ENCODE measurements at places on chromosomes 11 and 22.

GRCh38 chr11:119316016-119316728, 758 bp downstream of the MCAM start:
- no peaks in the 10 kb centered on the region for H3K36me3 ChIP-seq
- H3K27me3 ChIP-seq = peaks cover 18% of the 10 kb centered on the region
- no peak overlapping the region for H3K27ac ChIP-seq

DNA sequence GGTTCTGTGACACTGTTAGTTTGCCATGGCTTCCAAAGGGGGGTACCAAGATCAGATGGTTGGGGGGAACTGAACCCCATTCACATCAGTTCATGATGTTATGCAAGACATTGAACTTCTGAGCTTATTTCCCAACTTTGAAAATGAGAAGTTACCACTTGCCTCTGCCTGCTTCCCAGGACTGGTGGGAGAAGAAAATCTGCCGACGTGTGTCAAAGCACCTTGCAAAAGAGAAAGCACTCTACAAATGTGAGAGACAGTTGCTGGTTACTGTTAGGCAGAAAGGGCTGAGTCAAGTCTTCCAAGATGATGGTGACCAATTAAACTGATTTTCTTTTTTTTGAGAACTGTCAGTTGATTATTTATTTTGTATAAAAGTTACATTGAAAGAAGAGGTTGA, 45.6 kb downstream of the SMCO4 start:
- H3K36me3 ChIP-seq = no peaks in the 10 kb centered on the region
- H3K27me3 ChIP-seq = no peaks in the 10 kb centered on the region
- DNase-seq = no peak
- no peak overlapping the region for H3K27ac ChIP-seq
- no peaks in the 10 kb centered on the region for H3K4me1 ChIP-seq

- no peaks in the 10 kb centered on the region for H3K4me1 ChIP-seq
- H3K36me3 ChIP-seq = no peaks in the 10 kb centered on the region
- H3K27me3 ChIP-seq = peaks cover 5% of the 10 kb centered on the region
- no peak overlapping the region for H3K4me3 ChIP-seq
- no peak overlapping the region for H3K27ac ChIP-seq
These were observed 185.3 kb upstream of the LARGE1 start for GRCh38 chr22:34105461-34106062.

DNA sequence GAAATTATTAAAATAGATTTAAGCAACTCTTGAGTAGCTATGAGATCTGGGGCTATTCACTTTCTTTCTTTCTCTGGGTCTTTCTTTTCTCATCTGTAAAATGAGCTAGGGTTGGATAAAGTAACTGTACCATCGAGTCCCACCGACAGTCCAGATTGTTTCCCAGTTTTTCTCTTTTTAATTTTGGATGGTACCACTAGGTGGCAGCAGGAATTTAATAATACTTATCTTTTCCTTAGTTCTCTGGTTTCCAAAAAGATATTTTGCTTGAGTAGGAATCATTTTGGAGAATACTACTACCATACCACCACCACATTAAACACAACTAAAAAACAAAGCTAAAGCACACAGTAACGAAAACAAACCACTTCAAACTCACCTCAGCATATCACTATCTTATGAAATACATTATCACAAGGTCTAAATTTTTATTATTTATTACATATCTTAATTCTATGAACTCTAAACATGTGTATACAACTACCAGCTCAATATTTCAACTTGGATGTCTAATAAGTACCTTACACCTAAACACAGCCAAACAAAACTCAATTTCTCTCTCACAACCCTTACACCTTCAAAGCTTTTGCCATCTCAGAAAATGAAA, 584.0 kb downstream of the KCNA4 start:
- H3K36me3 ChIP-seq = no peaks in the 10 kb centered on the region
- no peak for DNase-seq
- H3K27ac ChIP-seq = no peak overlapping the region
- H3K27me3 ChIP-seq = no peaks in the 10 kb centered on the region
- no peaks in the 10 kb centered on the region for H3K4me1 ChIP-seq
- no peak overlapping the region for H3K4me3 ChIP-seq

DNA sequence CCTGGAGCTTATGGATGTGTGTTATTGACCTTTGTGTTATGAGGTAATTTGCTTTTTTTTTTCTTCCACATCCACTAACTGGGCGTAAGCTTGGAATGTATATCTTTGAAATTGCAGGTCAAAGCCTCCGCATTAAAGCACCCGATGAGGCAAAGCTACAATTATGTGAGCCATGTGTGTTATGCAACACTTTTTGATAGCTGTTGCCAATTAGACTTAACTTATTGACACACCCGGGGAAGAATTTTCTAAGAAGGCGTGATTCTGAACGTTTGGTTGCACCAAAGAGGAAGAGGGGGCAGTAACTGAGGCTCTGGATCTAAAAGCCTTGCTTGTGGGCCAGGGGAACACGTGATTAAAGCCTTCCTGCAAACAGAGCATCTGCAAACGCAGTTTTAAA, 610 bp upstream of the TEX12 start:
- H3K27me3 ChIP-seq = peaks cover 7% of the 10 kb centered on the region
- H3K36me3 ChIP-seq = peaks cover 6% of the 10 kb centered on the region
- H3K4me1 ChIP-seq = peaks cover 14% of the 10 kb centered on the region
- H3K4me3 ChIP-seq = no peak overlapping the region

DNA sequence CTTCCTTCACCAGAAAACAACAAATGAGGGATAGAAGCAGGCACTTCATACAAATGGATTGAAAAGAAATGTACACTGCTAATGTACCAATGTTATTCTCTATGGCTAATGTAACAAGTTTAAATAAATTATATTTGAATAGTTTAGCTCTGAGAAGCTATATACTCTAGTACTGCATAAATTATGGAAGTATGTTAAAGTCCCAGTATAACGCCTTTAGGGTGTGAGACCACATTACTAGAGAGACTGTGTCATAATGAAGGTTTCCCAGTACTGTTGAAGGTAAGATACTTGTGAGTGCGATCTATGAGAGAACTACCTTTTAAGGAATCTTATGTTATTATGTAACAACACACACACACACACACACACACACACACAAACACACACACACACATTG, 39.8 kb upstream of the GAB2 start:
- H3K4me1 ChIP-seq = peaks cover 17% of the 10 kb centered on the region
- H3K27ac ChIP-seq = no peak overlapping the region
- peaks cover 11% of the 10 kb centered on the region for H3K36me3 ChIP-seq

DNA sequence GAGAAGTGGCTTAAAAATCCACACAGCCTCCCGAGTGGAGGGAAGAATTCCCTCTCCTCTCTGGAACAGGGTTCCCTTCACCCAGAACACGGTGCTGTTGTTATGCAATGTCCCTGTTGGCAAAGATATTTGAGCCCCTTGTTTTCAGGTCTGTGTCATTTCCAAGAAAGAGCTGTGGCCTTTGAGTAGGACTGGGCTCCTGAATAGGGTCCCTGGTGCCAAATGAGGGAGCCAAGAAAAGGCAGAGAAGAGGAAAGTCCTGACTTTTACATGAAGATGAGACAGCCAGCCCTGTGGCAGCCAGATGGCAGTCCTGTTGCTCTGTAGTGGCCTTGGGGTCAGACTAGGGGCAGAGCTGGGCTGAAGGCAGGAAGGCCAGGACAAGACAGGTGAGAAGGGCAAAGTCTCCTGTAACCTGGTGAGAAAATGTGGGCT, 51.2 kb upstream of the ELF5 start:
- H3K27ac ChIP-seq = no peak overlapping the region
- H3K36me3 ChIP-seq = no peaks in the 10 kb centered on the region
- H3K4me1 ChIP-seq = no peaks in the 10 kb centered on the region
- no peak for DNase-seq

- H3K4me3 ChIP-seq = peak overlapping the region; percentile 91
- no peak for DNase-seq
- H3K4me1 ChIP-seq = peaks cover 43% of the 10 kb centered on the region
- no peaks in the 10 kb centered on the region for H3K27me3 ChIP-seq
- H3K27ac ChIP-seq = peak overlapping the region; percentile 98
- H3K36me3 ChIP-seq = peaks cover 26% of the 10 kb centered on the region
These were observed 2.4 kb upstream of the ATP5MG start for GRCh38 chr11:118398791-118399559.

DNA sequence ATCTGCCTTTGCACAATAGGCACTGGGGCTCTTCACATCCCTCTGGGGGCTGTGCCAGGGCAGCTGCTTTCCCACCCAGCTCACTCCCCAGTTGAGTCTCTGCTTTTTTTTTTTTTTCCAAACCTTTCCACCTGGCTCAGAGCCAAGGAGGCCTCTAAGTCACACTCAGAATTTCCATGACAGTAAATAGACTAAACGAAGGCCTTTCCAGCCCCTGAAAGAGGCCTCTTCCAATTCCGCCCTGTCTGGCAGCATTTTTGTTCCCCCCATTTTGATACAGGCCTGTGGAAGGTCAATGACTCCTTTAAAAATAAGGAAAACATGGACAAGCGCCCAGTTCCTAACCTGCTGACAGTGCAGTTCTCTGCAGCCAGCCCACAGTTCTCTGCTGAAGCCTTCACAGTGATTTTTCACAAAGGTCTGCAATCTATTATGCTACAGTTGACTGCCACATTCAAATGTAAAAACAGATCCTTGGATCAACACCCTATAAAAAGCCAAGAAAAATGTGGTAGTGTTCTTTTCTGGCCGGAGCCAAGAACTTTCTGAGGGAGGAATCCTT, 107.5 kb upstream of the SESN3 start:
- DNase-seq = no peak
- H3K27ac ChIP-seq = no peak overlapping the region
- H3K4me3 ChIP-seq = no peak overlapping the region
- peaks cover 7% of the 10 kb centered on the region for H3K27me3 ChIP-seq
- no peaks in the 10 kb centered on the region for H3K36me3 ChIP-seq

DNA sequence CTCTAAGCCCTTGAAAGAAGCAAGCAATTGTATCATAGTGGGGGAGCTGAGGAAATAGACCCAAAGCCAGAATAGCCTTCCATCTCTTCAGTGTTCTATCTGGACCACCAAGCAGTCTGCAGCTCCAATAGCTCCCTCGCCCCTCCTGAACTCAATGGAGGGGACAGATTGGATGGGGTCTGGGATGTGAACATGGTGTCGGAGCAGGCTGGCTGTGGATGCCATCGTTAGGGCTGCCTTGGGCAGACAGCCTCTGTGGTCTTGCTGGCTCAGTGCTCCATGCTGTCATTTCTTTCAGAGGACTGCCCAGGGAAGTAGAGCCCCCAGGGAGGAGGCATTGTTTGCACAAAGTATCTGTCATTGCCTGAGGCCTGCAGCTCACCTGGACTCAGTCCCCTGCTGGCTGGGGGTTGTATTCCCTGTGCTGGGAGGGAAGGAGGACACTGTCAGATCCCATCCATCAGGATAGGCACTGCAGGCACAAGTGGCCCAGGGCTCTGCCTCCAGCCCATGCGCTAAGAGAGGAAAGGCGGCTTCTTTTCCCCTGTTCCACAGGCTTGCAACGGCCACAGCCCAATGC, 537.7 kb downstream of the BUD13 start:
- no peak overlapping the region for H3K27ac ChIP-seq
- no peaks in the 10 kb centered on the region for H3K36me3 ChIP-seq
- no peak overlapping the region for H3K4me3 ChIP-seq

GRCh38 chr11:35103366-35104208, 35.4 kb upstream of the CD44 start:
- no peaks in the 10 kb centered on the region for H3K27me3 ChIP-seq
- peaks cover under 1% of the 10 kb centered on the region for H3K36me3 ChIP-seq
- no peak overlapping the region for H3K27ac ChIP-seq
- no peak overlapping the region for H3K4me3 ChIP-seq

GRCh38 chr11:64970731-64971151, 1.2 kb downstream of the MAJIN start:
- peaks cover 9% of the 10 kb centered on the region for H3K27me3 ChIP-seq
- H3K4me1 ChIP-seq = peaks cover 7% of the 10 kb centered on the region
- DNase-seq = no peak

GRCh38 chr22:46769191-46769675, 6.8 kb downstream of the TBC1D22A start:
- no peaks in the 10 kb centered on the region for H3K36me3 ChIP-seq
- no peaks in the 10 kb centered on the region for H3K27me3 ChIP-seq
- peak overlapping the region; percentile 55 for H3K27ac ChIP-seq
- peak; percentile 29 for DNase-seq

DNA sequence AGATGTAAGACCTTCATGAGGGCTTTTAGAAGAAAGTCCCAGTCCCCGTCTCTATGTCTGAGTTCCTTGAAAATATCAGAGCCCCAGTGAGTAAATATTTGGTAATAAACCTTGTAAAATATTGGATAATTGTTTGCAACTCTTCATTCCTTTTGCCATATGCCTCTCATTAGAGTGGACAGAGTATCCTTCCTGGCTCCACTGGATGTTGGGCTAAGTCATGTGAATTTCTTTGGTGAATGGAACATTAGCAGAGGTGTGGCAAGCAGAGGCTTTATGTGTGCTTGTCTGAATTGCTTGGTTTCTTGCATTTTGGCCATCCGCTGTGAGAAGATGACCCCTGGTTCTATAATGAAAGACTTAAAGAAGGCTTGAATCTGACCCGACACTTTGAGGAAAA, 490.3 kb downstream of the METTL15 start:
- no peak overlapping the region for H3K27ac ChIP-seq
- no peaks in the 10 kb centered on the region for H3K27me3 ChIP-seq
- no peak for DNase-seq
- no peaks in the 10 kb centered on the region for H3K4me1 ChIP-seq
- H3K4me3 ChIP-seq = no peak overlapping the region

DNA sequence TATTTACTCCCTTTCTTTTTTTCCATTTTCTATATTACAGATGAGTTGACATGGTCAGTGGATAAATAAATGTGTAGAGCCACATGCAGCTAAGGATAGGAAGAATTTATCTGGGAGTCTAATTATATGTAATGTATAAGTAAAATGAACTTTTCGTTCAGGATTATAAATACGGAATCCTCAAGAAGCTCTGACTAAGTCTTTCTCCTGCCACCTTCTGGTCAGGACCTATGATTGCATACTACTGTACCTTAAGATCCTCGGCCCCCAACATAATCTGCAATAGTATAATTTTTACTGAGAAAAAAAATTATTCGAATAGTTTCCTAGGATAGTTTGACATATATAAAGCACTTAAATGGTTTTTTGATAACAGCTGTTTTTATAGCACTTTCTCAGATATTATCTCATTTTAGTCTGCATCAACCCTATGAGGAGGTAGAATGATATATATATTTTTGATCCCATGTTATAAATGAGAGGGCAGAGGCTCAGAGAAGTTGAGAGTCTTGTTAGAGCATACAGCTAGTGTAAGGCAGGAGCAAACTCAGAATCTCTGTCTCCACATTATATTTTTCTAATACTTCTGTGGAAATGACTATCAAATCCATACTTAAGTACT, 36.1 kb downstream of the CCDC90B start:
- peaks cover 6% of the 10 kb centered on the region for H3K4me1 ChIP-seq
- no peak overlapping the region for H3K27ac ChIP-seq
- H3K27me3 ChIP-seq = no peaks in the 10 kb centered on the region
- DNase-seq = no peak
- H3K4me3 ChIP-seq = no peak overlapping the region
- no peaks in the 10 kb centered on the region for H3K36me3 ChIP-seq
